Glomerular endothelial cell (primary cell): ENCODE measurements at places on chromosomes 11 and 22. TPM values are rescaled to one million over a fixed set of nuclear protein-coding genes. Genes with fewer than 3 reads are reported as not detected.
A peak's percentile ranks its signal among the peaks of the same experiment; 100 is the strongest.

HMOX1 gene
- total RNA-seq = 60.6 and 176 TPM in 2 replicates

GRCh38 chr11:46918083-46918787 lies at the start of gene LRP4:
LRP4 (minus strand) TSS chr11:46918550; CDS start chr11:46918379, 171 bp downstream.
- no peak for DNase-seq

DNA sequence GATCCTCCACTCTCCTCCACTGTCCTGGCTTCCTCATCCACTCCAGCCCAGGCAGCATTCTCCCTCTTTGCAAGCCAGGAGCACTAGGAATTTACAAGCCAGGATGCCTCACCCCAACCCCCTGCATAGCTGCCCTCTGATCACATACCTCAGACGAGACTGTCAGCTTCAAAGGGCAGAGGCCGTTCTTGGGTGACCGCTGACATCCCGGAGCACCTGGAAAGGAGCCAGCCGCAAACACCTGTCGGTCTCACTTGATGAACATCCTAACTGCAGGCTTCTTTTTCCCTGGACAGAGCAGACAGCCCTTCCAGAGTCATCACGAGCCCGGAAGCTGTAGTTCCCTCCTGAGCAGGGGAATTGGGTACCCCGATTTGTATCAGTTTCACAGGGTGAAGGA lies 451.3 kb upstream of the B3GAT1 start:
- DNase-seq = no peak

GRCh38 chr11:90756617-90757016 lies 533.8 kb upstream of the CHORDC1 start:
- no peak for DNase-seq

APOL2 gene
- 87.6 and 89.2 TPM in 2 replicates for total RNA-seq

GRCh38 chr11:64771861-64772260 lies 6.5 kb downstream of the SF1 start:
- DNase-seq = no peak

DNA sequence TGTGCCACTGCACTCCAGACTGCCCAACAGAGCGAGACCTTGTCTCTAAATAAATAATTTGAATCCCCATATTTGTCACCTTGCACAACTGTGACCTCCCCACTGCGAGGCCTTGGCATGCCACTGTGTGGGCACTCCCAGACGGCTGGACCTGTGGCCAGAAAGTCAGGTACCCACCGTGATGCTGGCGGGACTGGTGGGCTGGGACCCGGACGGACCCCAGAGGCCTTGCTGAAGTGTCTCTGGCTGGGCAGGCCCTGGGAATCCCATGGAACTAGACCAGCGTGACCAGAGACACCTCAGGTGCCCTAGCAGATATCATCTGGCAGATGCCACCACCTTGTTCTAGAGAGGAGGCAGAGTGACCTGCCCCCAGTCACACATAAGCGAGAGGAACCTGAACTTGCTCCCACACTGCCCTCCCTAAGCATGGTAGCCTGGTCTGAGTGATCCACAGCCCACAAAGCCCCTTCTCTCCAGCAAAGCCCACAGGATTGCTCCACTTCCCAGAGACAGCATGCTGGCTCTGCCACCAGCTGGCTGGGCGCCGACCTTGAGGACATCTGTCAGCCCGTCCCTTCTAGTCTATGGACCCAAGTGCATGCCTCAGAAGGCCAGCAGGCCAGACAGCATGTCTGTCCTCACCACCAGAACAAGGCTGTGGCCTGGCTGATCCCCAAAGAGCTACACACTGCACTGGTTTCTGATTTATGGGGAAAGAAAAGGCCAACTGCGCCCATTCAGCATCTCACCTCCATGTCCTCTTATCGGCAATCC lies 9.5 kb downstream of the MACROD1 start:
- DNase-seq = no peak

OR5J2 gene
- not detected in 2 replicates for total RNA-seq

DNA sequence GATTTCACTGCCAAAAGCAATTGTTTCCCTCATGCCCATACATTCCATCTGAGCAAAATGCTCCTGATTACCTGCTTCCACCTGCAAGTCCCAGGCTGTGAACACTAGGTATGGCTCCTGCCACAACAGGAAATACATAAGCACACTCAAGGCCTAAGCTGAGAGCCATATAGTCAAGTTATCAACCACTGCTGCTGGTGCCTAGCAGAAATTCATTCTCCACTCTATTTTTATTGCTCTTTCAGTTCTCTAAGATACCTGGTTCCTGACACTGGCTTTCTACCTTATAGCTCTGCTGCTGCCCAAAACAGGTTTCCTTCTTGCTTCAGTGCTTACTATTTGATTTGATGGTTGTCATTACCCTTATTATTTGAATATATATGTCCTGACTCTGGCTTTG lies 31.6 kb downstream of the SLC36A4 start:
- DNase-seq = no peak

DNA sequence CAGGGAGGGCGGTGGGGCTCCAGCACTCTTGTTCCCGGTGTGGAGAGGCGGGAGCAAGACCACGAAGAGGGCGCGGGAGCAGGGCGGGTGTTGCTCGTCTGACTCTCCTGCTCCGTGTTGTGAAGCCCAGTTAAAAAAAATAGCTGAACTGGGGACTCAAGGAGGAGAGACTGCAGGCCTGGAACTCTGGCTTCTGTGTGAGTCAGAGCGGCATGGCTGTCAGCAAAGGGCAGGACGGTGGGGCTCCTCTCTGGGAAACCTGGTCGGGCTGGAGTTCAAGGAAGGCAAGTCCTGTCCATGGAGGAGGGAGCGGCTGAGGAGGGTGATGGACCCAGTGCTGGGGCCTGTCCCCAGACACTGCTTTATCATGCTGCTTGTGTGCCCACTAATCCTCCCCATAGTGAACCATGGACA lies 152.3 kb downstream of the FEZ1 start:
- DNase-seq = no peak

GRCh38 chr22:25722223-25722622 lies 19.8 kb upstream of the MYO18B start:
- no peak for DNase-seq

FAM180B gene
- total RNA-seq = not detected in 2 replicates

NAALADL1 gene
- total RNA-seq = 2.8 and 5.5 TPM in 2 replicates

GRCh38 chr22:46007848-46008261 lies 30.9 kb upstream of the WNT7B start:
- DNase-seq = no peak

DNA sequence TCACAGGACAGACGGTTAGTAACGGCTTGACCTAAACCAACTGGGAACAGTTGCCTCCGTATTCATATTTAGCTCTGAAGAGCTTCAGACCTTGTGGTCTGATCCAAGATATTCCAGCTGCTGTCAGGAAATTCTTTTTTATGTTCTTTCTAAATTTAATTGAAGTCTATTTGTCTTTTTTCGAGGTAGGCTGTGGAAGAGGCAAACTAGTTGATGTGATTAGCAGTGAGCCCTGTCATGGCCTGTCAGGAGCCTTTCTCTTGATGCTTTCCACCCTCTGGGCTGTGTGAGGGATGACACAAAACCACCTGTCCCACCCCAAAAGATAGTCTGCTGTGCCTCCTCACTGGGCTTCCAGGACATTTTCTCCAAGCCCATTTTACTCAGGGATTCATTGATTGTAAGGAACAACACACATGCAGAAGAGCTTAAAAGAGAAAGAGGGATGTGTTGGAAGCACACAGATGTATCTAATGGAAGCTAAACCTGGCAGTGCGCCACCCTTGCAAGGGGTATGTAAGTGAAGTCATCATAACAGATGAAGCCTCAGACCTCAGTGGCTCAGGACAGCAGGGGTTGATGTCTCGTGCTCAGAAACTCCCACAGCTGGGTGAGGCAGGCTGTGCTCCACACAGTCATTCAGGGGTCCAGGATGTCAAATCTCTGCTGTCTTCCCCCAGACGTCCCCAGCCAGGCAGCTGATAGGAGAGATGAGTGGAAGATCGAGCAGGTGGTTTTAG lies 170.0 kb downstream of the NCAM1 start:
- DNase-seq = no peak

DNA sequence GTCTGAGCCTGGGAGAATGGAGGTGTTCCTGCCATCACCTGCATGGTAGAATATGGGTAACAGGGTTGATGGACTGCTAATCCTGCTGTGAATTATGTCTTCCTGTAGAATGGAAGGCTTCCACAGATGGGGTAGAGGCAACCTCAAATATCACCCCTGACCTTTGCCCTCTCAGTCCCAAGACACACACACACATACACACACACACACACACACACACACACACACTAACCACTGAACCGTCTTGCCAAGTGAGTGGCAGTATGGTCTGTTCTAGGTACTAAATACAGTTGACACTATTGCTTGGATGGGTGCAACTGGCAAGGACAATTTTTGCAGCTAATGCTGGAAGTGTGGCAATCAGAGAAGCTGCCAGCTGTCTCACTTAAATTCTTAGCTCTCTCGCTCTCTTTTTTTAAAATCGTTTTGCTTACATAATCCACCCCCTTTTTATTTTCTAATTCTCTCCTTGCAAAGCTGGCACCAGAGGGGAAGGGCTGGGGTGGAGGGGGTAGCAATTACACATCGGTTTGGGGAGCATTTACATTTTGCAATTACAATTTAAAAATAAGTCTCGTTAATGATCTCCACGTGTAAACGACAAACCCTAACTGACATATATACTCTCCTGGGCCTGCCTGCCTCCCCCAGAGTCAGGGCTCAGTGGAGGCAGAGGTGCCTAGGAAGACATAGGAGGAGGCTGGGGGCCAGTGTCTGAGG lies 162.6 kb downstream of the FEZ1 start:
- DNase-seq = no peak

TMX2 gene
- 46.9 and 51.5 TPM in 2 replicates for total RNA-seq

DNA sequence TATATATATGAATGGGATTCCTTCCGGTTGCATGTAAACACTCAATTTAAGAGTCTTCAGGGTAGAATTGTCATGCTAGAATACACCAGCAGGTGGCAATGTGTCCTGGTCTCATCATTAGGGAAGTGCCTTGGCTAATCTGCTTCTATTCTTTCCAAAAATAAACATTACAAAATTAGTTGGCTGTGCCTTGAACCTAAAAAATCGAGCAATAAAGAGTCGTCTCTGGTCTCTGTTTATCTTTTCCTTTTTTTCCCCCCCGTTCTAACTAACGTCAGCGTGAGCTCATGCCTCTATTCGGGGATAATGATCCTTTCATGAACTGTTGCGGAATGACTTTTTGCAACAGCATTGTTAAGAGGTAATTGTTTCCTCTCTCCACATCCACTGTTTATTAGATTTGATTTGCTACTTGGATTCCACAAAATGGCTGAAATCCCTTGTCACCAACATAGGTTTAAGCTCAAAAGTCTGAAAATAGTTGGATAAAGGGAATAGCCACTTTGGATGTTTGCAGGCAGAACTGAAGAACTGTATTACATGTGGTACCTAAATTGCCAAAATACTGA lies 1.2 kb upstream of the ARHGEF12 start:
- DNase-seq = peak; percentile 78

GRCh38 chr22:34879001-34879400 lies 187.0 kb upstream of the ISX start:
- DNase-seq = no peak

C22orf15 gene
- 0.41 TPM in 1 of 2 replicates, not detected in the other for total RNA-seq

DNA sequence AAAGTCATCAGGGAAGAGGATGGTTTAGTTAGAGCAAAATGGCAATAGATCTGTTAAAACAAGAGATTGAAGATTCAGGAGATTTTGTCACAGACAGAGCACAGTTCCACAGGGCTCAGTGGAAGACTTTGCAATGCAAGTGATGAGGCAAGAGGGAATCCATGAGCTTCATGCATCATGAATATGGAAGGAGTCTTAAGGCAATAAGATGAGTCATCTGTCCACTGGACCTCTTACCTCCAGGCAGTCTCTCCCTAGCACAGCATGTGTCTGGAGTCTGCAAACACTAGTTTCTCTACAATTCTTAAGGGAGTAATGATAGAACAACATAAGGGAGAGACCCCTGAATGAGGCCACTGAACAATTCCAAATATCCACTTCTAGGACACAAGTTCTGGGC lies 245.7 kb downstream of the NXPE2 start:
- DNase-seq = no peak
